ENCODE measurements at places on chromosomes 3 and 15. TPM values are rescaled to one million over a fixed set of nuclear protein-coding genes. Genes with fewer than 3 reads are reported as not detected.

GRCh38 chr15:36156879-36157427, 422.5 kb upstream of the CDIN1 start:
- DNase-seq = no peak

- DNase-seq = no peak
Measured at GRCh38 chr15:23645371-23646164, 2.1 kb downstream of the MAGEL2 start.

- no peak for DNase-seq
Measured at GRCh38 chr3:172513488-172513887, 9.7 kb downstream of the TNFSF10 start.

- DNase-seq = no peak
Measured at GRCh38 chr3:187610981-187611511, 59.1 kb downstream of the SST start.

Gene GREM1
- not detected for total RNA-seq

DNA sequence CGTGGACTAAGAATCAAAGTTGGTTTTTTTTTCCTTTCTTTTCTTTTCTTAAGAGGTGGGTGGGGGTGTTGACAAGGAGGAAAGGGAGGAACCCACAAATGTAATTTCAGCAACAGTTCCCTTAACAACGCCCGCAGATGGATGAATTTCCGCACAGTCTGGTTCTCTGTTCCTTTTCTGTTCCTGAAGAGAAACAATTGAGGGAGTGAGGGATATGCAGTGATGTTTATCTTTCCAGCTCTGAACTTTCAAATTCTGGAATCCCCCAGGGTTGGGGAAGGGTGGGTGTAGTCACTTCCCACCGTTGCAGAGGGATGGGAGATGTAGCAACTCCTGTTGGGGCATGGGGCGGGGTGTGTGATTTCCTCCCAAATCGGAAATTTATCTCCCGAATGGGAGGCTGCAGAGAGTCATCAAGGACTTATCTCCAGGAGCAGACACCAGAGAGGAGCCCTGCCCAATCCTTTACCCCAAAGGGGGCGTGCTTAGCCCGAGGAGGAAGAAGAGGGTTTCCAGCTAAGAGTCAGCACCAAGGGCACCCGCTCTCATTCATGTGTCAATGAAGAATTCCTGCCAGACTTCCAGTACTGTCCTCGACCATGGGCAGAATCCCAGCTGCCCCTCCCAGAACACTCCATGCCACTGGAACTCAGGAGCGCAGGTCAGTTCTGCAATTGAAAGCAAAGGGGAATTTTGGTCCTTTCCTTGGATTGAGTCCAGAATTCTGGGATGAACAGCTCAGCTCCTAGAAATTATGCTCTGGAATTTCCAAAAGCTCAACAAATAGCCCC, 35.0 kb upstream of the CFAP161 start:
- no peak for DNase-seq

GRCh38 chr3:160564258-160564911, 986 bp downstream of the KPNA4 start:
- no peak for DNase-seq

GRCh38 chr3:125647318-125648014, 52.2 kb upstream of the OSBPL11 start:
- DNase-seq = no peak

DNA sequence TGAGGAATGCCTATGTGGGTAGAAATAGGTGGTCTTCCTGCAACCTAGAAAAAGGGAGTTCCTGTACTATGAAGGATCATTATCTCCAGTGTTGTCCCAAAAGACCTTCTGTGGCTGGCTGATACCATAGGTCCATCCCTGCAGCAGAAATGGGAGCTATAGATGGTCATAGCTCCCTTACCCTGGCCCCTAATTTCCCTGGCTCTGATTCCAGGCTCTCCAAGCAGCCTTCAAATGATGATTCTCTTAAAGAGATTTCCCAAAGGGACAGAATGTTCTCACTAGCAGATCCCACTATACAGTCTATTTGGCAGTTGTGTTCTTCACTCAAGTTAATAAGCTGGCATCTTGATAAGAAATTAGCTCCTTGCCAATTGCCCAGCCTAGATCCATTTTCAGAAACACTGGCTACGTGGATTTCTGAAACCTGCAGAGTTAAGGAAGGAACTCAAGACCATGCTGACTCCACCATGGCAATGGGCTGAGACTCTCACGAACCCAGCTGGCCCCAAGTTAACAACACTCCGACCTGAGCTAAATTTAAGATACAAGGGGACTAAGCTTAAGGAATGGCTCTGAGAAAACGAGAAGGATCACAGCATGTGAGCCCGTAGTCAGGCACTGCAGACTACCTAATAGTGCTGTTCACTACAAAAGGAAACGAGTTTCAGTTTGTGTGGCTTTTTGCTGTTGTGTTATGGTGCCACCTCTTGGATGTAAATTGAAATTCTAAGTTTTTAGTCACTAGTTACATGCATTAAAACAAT, 11.4 kb downstream of the C15orf40 start:
- no peak for DNase-seq

DNA sequence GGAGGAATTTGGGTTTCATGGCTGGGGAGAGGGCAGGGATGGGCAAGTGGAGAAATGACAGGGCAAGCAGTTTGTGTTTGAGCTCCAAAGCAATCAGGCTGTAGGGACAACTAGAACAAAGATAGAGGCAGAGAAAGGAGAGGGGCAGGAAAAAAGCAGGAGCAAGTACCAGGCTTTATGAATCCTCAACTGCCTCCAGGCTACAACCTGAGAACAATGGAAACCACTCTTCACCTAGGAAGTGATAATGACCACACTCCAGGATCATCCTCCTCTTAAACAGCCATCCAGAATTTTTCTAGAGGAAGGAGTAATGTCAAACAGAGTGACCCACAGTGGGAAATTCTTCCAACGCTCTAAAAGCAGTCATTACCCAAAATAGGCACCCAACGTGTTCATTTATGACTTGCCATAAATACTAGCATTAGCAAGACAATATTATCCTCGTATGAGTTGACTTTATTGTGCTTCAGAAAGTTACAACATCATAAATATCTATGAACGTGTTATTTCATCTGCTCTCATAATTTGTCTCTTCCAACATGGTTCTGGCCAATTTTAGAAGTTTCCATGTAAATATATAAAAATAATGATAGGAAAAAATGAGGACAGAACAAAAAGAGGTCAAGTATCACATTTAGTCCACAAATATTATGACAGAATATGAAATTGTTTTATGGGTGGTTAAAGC, 50.5 kb downstream of the TNFAIP8L3 start:
- DNase-seq = no peak
